ENCODE measurements at places on chromosomes 1 and 21. TPM values are rescaled to one million over a fixed set of nuclear protein-coding genes. Genes with fewer than 3 reads are reported as not detected.
A peak's percentile ranks its signal among the peaks of the same experiment; 100 is the strongest.

The CYP4Z1 gene
- not detected for total RNA-seq

GRCh38 chr1:89911191-89911991 is 83.5 kb upstream of the ZNF326 start:
- peak overlapping the region; percentile 99 for H3K27ac ChIP-seq
- no peak for DNase-seq
- 0 out of 2 replicates have a peak, but pooled peaks cover 2% of the 10 kb centered on the region for H3K36me3 ChIP-seq
- no peaks in the 10 kb centered on the region for H3K27me3 ChIP-seq
- peaks cover 81% of the 10 kb centered on the region for H3K4me1 ChIP-seq

DNA sequence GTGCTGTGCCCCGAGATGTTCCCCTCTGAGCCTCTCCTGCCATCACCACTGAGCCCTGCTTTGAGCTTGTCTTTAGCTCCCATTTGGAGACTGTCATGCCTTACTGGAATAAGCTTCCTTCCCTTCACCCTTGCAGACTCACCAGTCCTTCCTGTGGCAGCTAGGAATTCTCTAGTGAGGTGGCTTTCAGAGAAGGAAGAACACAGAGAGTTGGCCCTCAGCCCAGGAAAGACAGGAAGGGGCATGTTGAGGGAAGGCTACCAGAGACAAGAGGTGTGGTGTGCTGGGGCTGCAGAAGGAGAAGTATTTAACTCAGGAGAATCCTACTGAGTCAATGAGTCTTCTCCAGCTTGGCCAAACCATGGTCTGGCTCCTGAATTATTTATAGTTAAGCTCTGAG is 76.3 kb downstream of the UCK2 start:
- H3K4me1 ChIP-seq = peaks cover 9% of the 10 kb centered on the region
- no peak overlapping the region for H3K27ac ChIP-seq
- DNase-seq = no peak
- H3K36me3 ChIP-seq = peaks cover 59% of the 10 kb centered on the region

The C1orf50 gene
- 5.3 TPM for total RNA-seq

- DNase-seq = no peak
- H3K27me3 ChIP-seq = no peaks in the 10 kb centered on the region
- H3K4me1 ChIP-seq = peaks cover 35% of the 10 kb centered on the region
- no peaks in the 10 kb centered on the region for H3K36me3 ChIP-seq
- H3K4me3 ChIP-seq = no peak overlapping the region
- H3K27ac ChIP-seq = peak overlapping the region; percentile 81
Observed at GRCh38 chr1:9922342-9922741, 12.3 kb upstream of the CTNNBIP1 start.

- peaks cover 43% of the 10 kb centered on the region for H3K36me3 ChIP-seq
- no peak overlapping the region for H3K4me3 ChIP-seq
- H3K4me1 ChIP-seq = peaks cover 6% of the 10 kb centered on the region
- DNase-seq = no peak
- peak overlapping the region; percentile 16 for H3K27ac ChIP-seq
- peaks cover 15% of the 10 kb centered on the region for H3K27me3 ChIP-seq
Observed at GRCh38 chr21:46058431-46059145, 39.3 kb upstream of the COL6A2 start.

- no peaks in the 10 kb centered on the region for H3K27me3 ChIP-seq
- peak overlapping the region; percentile 54 for H3K4me3 ChIP-seq
- peaks cover 11% of the 10 kb centered on the region for H3K4me1 ChIP-seq
- H3K27ac ChIP-seq = peak overlapping the region; percentile 93
- peak; percentile 90 for DNase-seq
Observed at GRCh38 chr1:2189459-2190425, 4.8 kb downstream of the FAAP20 start.

GRCh38 chr1:157195521-157196244 is 57.5 kb upstream of the ETV3 start:
- no peak overlapping the region for H3K4me3 ChIP-seq
- H3K27ac ChIP-seq = no peak overlapping the region
- peaks cover 21% of the 10 kb centered on the region for H3K4me1 ChIP-seq
- no peaks in the 10 kb centered on the region for H3K36me3 ChIP-seq

GRCh38 chr1:243851257-243851756 is 1.3 kb upstream of the AKT3 start:
- peak overlapping the region; percentile 94 for H3K4me3 ChIP-seq
- H3K27ac ChIP-seq = peak overlapping the region; percentile 99
- H3K4me1 ChIP-seq = peaks cover 40% of the 10 kb centered on the region
- DNase-seq = no peak

The SLC9C2 gene
- not detected for total RNA-seq

DNA sequence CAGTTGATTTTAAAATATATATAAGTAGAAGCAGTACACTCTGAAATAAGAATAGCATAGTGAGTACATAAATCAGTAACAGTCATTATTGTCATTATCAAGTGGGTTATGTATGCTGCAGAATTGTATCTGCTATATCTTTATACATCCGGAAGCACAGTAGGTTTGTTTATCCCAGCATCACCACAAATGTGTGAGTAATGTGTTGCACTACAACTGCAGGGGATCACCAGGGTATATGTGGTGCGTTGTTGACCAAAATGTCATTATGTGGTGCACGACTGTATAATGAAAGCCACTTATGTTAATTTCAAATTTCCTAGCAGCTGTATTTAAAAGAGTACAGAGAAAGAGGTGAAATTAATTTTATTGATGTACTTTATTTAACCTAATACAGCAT is 87.7 kb upstream of the GADD45A start:
- peaks cover 16% of the 10 kb centered on the region for H3K4me1 ChIP-seq
- H3K27ac ChIP-seq = no peak overlapping the region
- no peak overlapping the region for H3K4me3 ChIP-seq
- DNase-seq = no peak
- peaks cover 2% of the 10 kb centered on the region for H3K36me3 ChIP-seq
- H3K27me3 ChIP-seq = no peaks in the 10 kb centered on the region

DNA sequence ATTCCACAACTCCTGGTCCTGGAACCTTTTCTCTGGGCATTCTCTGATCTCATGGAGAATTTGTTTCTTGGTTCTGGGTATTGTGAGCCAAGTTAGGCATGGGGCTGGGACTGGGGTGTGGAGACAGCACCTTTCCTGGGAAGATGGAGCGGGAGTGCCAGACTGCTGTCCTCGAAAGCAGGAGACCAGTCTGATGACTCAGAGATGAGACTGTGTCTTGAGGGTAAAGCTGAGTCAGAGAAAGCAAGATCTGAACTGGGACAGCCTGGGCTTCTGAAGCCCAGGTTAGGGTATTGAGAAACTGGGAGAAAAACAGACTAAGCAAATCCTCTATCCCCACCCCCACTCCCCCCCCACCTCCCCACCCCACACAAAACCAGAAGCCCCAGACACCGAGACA is 2.2 kb upstream of the KANK4 start:
- no peak overlapping the region for H3K4me3 ChIP-seq
- DNase-seq = no peak

- peaks cover 8% of the 10 kb centered on the region for H3K4me1 ChIP-seq
- DNase-seq = no peak
- no peak overlapping the region for H3K4me3 ChIP-seq
- no peaks in the 10 kb centered on the region for H3K27me3 ChIP-seq
- H3K36me3 ChIP-seq = no peaks in the 10 kb centered on the region
- no peak overlapping the region for H3K27ac ChIP-seq
Observed at GRCh38 chr1:89609781-89610456, 23.0 kb upstream of the LRRC8C start.

DNA sequence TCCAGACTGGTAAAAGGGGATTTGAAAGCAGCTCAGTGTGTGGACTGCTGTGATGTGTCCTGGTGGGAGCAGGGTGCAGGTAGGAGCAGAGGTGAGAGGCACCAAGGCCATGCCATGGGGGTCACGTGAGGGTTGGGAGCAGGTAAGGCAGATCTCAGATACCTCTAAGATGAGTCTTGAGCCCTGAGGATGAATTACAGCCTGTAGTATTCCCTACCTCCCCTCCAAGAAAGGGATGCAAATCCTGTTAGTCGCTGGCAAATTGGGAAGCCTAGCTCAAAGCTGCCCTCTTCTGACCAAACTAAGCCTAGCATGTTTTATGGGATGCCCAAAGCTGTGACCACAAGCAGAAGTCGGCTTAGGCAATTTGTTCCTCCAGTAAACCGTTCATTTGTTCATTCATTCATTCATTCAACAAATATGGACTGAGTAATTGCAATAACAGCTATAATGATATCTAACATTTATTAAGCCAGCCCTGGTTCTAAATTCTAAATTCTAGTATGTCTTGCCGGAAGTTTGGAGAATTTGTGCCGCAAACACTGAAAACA is 3.9 kb upstream of the NUAK2 start:
- peaks cover 8% of the 10 kb centered on the region for H3K36me3 ChIP-seq
- no peak overlapping the region for H3K4me3 ChIP-seq
- H3K4me1 ChIP-seq = peaks cover 23% of the 10 kb centered on the region
- DNase-seq = peak; percentile 80
- peaks cover 29% of the 10 kb centered on the region for H3K27me3 ChIP-seq

- H3K27ac ChIP-seq = no peak overlapping the region
- H3K4me1 ChIP-seq = peaks cover 25% of the 10 kb centered on the region
- H3K36me3 ChIP-seq = peaks cover 26% of the 10 kb centered on the region
- no peak overlapping the region for H3K4me3 ChIP-seq
Observed at GRCh38 chr1:43267291-43267805, 2.4 kb upstream of the TMEM125 start.

DNA sequence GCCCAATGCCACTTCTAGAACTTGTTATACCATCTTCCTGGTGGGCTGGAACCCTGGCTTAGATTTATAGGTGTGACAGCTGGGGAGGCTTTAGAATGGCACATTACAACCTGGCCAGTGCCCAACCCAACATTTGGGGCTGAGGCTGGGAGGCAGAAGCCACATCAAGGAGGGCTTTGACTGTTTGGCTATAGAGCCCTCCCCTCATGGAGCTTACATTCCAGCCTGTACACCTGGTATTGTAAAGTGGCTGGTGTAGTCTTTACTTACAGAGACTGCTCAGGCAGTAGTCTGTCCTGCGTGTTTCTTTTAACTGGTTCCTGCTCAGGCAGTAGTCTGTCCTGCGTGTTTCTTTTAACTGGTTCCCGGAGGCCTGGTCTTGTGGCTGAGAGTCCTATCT is 10.0 kb upstream of the SLC2A1 start:
- no peak for DNase-seq
- H3K4me3 ChIP-seq = no peak overlapping the region
- H3K27me3 ChIP-seq = no peaks in the 10 kb centered on the region
- H3K27ac ChIP-seq = peak overlapping the region; percentile 48

DNA sequence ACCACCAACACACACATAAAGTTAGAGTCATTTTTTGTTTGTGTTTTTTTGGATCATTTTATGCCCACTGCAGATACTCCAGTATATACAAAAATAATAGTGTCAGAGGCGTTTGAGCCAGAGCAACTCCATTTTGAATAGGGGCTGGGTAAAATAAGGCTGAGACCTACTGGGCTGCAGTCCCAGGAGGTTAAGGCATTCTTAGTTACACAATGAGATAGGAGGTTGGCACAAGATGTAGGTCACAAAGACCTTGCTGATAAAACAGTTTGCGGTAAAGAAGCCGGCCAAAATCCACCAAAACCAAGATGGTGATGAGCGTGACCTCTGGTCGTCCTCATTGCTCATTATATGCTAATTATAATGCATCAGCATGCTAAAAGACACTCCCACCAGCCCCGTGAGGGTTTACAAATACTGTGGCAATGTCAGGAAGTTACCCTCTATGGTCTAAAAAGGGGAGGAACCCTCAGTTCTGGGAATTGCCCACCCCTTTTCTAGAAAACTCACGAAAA is 40.6 kb downstream of the GJA5 start:
- no peak for DNase-seq
- H3K4me1 ChIP-seq = peaks cover 19% of the 10 kb centered on the region
- no peaks in the 10 kb centered on the region for H3K27me3 ChIP-seq

- H3K4me1 ChIP-seq = peaks cover 23% of the 10 kb centered on the region
- no peaks in the 10 kb centered on the region for H3K36me3 ChIP-seq
Observed at GRCh38 chr1:97202481-97203380, 481.1 kb downstream of the PTBP2 start.

DNA sequence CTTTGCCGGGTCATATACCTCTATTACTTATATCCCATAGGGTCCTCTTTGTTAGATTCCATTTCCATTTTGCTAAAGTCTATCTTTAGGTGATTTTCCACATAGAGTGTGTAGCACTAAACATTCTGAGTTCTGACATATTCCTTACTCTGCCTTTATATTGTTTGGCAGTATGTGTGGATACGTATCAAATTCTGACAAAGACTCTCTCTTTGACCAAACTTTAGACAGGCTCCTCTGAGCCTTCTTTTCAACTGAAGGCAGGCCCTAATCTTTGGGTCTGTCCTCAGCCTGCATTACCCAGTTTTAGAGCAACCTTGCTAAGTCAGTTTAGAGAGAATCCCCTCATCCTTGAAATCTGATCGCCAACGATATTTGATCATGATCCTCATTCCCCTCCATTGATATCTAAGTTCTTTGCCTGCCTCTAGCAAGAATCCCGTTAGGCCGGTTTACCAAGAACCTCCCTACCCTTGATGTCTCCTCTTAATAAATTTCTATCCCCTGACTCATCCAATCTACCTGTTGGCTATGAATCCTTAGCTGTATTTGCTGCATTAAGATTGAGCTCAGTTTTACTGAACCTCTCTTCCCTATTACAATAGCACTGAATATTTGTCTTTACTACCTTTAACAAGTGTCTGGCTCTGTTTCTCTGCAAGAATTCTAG is 10.4 kb upstream of the PPT1 start:
- peaks cover 22% of the 10 kb centered on the region for H3K27me3 ChIP-seq
- H3K4me1 ChIP-seq = peaks cover 3% of the 10 kb centered on the region
- no peak overlapping the region for H3K27ac ChIP-seq

GRCh38 chr1:21574466-21575151 is 65.4 kb downstream of the ALPL start:
- DNase-seq = peak; percentile 57
- no peaks in the 10 kb centered on the region for H3K27me3 ChIP-seq
- H3K4me3 ChIP-seq = peak overlapping the region; percentile 10
- peaks cover 7% of the 10 kb centered on the region for H3K36me3 ChIP-seq

GRCh38 chr1:54807756-54808155 is 6.6 kb upstream of the TTC22 start:
- H3K27ac ChIP-seq = no peak overlapping the region
- peaks cover 3% of the 10 kb centered on the region for H3K4me1 ChIP-seq
- H3K4me3 ChIP-seq = no peak overlapping the region
- peaks cover 5% of the 10 kb centered on the region for H3K27me3 ChIP-seq

DNA sequence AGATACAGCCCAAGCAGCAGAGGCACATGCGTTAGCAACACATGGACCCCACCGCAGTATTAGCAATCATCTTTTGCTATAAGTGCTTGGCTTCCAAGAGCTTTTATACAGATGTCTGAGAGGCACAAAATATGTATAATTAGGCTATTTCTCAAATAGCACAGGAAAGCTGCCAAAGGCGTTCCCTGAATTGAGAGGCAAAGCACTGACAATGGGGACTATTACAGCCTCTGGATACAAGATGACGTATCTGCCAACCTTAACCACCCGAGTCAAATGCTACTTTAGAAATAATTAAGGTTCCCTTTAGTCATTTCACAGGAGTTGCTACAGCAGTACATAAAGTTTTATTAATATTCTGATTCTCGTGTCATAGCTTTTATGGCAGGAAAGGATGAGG is 6.4 kb downstream of the STMN1 start:
- H3K27ac ChIP-seq = no peak overlapping the region
- H3K4me1 ChIP-seq = peaks cover 18% of the 10 kb centered on the region
- H3K4me3 ChIP-seq = no peak overlapping the region
- peaks cover 61% of the 10 kb centered on the region for H3K36me3 ChIP-seq

DNA sequence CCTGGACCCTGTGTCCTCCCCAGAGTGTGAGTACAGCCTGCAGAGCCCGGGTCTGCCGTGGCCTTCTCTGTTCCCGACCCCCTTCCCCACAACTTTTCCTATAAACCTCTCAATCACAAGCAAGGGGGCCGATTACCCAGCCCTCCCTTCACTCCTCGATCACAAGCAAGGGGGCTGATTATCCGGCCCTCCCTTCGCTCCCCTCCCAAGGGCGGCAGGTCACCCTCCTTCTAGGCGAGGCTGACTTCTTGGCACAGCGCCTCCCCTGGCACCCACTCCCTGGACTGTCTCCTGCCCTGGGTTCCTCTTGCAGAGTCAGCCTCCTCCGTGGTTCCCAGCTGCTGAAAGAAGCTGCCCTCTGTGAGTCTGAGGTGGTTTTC is 12.3 kb upstream of the LDLRAP1 start:
- no peaks in the 10 kb centered on the region for H3K27me3 ChIP-seq
- H3K4me1 ChIP-seq = peaks cover 8% of the 10 kb centered on the region
- H3K27ac ChIP-seq = no peak overlapping the region

Data from WTC11 (cell line).